ENCODE measurements at places on chromosomes 7 and 10.

DNA sequence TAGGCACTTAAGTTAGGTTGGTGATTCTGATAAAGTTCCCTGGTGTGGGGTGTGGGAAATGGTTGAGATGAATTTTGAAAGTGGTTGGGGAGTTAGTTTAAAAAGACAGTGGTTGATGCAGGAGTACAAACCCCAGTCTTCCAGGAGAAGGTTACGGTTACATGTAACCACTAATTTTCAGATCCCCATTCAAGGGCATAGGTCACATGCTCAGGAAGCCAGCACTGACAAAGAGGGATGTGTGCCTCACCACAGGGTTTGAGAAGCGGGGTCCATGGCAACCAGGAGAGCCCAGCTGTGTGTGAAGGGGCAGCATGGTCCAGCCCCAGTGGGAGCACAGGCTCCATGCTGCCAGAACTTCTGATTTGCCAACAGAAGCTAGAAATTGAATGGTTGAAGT, 144.2 kb downstream of the MDFIC start:
- DNase-seq, result no peak

DNA sequence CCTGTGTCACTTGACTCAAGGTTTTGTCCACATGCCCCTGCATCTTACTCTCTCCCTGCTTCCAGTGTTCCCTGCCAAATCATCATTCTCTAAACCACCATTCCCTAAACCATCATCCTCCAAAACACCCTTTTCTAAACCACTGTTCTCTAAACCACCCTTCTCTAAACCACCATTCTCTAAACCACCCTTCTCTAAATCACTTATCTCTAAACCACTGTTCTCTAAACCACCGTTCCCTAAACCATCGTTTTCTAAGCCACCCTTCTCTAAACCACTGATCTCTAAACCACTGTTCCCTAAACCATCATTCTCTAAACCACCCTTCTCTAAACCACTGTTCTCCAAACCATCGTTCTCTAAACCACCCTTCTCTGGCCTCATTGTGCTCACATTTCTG, 142.1 kb downstream of the CXCL12 start:
- no peak for DNase-seq

- no peak for DNase-seq
Measured at GRCh38 chr10:122234416-122234815, 36.7 kb upstream of the BTBD16 start.

GRCh38 chr7:7321681-7322080, 139.3 kb downstream of the C1GALT1 start:
- DNase-seq, result no peak

DNA sequence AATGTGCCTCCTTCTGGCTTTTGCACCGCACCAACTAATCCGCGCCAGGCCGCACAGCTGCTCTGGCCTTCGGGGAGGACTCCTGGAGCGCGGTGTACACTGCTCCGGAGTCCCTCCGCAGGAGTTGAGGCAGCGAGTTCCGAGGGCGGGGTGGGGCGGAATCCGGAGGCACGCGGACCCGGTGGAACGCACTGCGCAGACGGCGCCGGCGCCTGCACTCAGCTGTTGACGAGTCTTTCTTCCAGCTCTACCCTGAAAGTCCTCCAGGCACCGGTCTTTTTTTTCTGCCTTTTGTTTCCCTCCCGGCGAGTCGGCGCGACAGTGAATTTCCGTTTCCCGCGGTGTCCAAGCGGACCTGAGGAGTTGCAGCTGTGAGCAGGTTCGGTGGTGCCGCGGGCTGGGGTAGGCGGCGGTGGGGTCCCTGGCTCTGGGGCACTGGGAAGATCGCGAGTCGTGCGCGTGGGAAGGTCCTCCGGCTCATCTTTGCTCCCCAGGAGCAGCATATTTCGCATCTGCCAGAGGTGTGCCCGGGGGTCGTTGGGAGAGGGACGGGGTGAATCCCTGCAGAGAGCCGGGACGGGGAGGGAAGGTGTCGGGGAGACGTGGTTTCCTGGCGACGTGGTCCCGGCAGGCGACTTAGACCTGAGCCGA, 44.1 kb downstream of the SFTPD start:
- DNase-seq, result peak; percentile 10

GRCh38 chr10:5782174-5782573, 31.1 kb downstream of the GDI2 start:
- no peak for DNase-seq

GRCh38 chr10:30576641-30577040, 52.9 kb downstream of the LYZL2 start:
- no peak for DNase-seq

GRCh38 chr7:74453322-74454011, at the start of gene GTF2IRD1:
GTF2IRD1 (plus strand) TSS chr7:74453906; CDS start chr7:74508081, 54,175 bp downstream.
- DNase-seq, result no peak

GRCh38 chr7:145030754-145031153, 194.9 kb upstream of the TPK1 start:
- DNase-seq, result no peak

- no peak for DNase-seq
Measured at GRCh38 chr7:101066141-101066832, 19.0 kb upstream of the TRIM56 start.

- DNase-seq, result no peak
Measured at GRCh38 chr10:91416339-91416855, 6.3 kb downstream of the HECTD2 start.

DNA sequence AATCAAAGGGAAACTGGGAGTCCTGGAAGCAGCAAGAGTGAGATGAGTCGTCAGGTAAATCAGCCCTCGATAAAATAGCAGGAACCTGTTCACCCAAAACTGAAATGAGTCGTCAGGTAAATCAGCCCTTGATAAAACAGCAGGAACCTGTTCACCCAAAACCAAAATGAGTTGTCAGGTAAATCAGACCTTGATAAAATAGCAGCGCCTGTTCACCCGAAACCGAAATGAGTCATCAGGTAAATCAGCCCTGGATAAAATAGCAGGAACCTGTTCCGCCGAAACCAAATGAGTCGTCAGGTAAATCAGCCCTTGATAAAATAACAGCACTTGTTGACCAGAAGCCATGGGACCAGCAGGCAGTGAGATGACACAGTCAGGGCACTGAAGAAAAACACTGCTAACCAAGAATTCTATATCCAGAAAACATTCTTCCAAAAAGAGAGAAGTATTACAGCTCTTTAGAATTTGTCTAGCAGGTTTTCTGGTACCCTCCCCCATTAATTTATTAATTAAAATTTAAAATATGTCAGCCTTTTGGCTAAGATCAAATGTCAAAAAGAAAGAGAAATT, 3.4 kb upstream of the CYP2E1 start:
- no peak for DNase-seq

DNA sequence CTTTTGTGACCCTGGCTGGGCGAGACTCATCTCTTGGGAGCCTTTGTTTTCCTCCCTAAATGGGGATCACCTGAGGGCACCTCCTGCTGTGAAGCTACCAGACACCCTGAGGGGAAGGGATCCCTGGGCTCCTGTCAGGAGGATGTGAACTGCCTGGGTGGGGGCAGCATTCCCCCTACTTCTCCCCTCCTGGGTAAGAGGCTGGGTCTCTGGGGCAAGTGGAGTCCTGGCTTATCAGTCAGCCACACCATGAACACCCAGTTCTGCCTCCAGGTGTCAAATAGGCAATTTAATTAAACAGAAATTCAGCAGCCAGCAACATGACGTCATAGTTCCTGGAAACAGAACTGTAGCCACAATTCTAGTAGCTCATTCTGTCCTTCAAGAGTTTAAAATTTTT, 97.7 kb upstream of the RET start:
- no peak for DNase-seq

GRCh38 chr7:9835199-9835598, 1138.5 kb upstream of the PHF14 start:
- no peak for DNase-seq

DNA sequence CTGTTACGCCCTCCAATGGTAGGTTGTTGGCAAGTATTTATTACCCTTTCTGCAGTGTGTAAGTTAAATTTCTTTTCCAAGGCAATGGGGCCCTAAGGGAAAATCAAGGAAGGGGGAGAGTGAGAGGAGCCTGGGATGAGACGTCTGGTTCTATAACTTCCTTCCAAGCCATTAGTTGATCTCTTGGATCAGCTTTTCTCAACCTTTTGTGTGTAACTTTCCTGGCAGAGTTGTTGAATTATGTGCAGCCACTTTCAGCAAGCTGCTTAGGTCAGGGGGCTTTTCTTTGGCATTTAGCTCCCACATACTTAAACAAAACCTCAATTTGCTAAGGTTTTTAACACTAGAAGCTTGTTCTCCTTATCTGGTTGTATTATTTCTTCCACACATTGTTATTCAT, 127.1 kb downstream of the NXPH1 start:
- DNase-seq, result no peak

DNA sequence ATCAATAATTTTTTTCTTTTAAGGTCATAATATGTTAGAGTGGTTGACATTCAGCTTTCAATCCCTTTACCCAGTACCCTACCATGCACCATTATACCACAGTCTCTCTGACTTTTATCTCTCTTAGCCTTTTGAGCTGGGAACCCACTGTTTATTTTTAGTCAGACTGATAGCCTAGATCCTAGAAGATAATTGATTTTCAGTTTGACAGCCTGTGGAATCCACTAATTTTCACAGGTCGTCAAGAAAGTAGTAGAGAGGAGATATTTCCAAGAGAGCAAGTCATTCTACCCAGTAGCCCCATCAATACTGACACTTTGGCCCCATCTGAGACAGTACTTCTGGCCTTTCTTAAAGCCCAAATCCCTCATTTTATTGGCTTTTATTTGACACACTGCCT, 67.1 kb upstream of the CC2D2B start:
- no peak for DNase-seq

GRCh38 chr10:31669357-31669756, 259.3 kb downstream of the ARHGAP12 start:
- no peak for DNase-seq

DNA sequence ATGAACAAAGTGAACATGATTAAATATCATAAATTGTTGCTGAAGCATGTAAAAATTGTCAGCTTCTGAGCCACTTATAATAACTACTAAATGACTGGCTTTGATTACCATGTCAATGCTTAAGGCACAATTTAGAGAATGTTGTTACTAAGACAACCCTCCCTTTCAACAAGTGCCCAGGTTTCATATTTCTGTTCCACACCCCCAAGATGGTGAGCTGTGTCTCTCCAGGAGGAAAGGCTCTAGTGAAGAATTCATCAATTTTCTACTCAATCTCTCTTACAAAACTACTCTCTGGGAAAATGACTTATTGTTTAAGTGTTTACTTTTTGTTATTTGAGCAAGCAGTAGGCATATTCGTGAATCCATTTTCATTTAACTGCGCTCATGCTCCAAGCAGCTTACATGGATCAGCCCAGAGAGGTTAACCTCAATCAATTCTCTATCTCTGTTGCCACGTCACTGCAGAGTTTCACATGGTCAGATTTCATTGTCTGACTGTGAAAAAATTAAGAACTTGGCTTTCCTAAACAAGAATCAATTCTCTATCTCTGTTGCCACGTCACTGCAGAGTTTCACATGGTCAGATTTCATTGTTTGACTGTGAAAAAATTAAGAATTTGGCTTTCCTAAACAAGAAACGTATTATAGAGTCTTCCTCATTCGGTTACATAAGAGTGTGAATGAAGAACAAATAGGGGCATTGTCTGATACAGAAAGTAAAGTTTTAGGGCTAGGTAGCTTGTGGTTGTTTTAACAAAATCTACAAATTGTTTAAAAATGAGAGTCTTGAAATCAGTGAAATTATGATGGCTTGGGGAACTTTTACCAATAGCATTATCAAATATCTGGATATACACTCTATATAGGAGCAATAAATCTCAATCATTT, 49.7 kb downstream of the CCDC71L start:
- no peak for DNase-seq

GRCh38 chr10:89355394-89355931, 22.4 kb upstream of the IFIT1B start:
- no peak for DNase-seq

GRCh38 chr10:89210794-89211425, 3.8 kb upstream of the CH25H start:
- no peak for DNase-seq

GRCh38 chr7:25861601-25862260, 290.3 kb upstream of the NFE2L3 start:
- no peak for DNase-seq
